ENCODE measurements at places on chromosomes 1 and 21. TPM values are rescaled to one million over a fixed set of nuclear protein-coding genes. Genes with fewer than 3 reads are reported as not detected.

GRCh38 chr1:230268371-230269170 is 157.6 kb downstream of the PGBD5 start:
- DNase-seq: peak; percentile 84

DNA sequence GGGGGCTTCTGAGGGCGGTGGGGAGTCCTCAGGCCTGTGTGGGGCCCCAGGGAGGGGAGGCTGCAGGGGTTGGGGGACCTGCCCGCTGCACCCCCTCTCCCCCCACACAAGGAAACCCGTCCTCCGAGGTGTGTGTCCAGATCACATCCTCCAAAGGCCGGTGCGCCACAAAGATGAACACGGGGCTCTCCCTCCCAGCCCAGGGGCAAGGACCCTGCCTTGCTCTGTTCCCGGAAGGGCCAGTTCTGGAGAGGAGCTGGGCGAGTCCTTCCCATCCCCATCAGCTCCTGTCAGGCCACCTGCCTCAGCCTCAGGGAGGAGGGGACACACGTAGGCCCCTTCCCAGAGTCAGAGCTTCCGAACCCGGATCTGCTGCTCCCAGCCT is 2.5 kb upstream of the TTLL10 start:
- no peak for DNase-seq

The CFAP107 gene
- total RNA-seq: under 0.01 TPM

The RNASEL gene
- total RNA-seq: 9.6 TPM

Data from fibroblast of lung (primary cell).